ENCODE measurements at places on chromosomes 5 and 9. TPM values are rescaled to one million over a fixed set of nuclear protein-coding genes. Genes with fewer than 3 reads are reported as not detected.

DNA sequence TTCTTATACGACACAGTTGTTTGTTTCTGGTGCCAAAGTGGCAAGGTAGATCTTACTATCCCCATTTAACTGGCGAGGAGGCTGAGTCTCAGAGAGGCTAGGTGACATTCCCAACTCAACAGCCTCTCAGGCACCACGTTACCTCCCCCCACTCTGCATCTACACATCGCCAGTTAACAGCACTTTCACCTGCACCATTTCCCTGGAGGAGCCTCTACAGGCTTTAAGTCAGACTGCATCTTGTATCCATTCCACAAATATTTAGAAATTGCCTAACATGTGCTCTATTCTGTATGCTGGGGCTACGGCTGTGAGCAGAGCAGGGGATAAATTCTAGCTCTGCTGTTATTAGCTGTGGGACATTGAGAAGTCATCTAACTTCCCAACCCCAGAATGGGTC, 168.6 kb downstream of the INSYN2B start:
- no peak for DNase-seq

Gene CCL27
- total RNA-seq = not detected

GRCh38 chr5:34511481-34511880, 144.6 kb upstream of the RAI14 start:
- DNase-seq = no peak

DNA sequence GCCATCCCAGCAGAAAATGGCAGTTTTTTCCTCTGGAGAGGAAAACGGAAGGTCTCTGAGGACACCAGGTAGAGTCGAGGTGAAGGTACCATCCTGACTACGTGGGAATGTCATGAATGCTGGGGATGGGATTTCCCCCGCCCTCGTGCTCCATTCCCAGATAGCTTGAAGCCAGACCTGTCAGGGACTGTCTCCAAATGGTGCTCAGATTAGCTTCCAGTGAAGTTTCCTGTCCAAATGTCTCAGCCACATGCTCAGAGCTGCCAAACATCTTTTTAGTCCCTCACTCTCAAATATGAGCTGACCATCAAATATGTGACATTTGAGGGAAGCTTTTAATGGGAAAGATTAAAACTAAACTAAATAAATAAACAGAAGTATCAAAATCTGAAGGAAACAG, 7.6 kb upstream of the ANKRD34B start:
- no peak for DNase-seq

DNA sequence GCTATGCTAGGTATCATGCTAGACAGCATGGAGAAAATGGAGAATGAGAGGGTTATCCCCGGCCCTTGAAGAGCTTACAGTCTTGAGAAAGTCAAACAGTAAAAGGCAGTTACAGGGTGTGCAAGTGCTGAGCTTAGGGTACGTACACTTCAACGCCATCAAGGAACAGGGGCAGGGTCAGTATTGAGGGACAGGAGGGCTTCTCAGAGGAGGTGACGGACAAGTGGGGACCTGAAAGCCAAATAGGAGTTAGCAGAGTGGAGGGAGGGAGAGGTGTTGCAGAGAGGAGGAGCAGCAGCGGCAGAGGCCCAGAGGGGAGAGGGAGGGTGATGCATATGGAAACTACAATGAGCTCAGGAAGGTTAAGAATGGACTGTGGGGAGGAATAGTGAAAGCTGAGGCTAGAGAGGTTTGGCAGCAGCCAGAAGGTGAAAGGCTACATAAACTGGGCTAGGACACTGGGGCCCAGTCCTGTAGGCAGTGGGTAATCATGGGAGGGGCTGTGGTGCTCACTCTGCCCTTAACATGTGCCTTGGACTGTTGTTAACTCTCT, 88.0 kb downstream of the NRG2 start:
- DNase-seq = no peak

Gene SLC6A3
- total RNA-seq = not detected

DNA sequence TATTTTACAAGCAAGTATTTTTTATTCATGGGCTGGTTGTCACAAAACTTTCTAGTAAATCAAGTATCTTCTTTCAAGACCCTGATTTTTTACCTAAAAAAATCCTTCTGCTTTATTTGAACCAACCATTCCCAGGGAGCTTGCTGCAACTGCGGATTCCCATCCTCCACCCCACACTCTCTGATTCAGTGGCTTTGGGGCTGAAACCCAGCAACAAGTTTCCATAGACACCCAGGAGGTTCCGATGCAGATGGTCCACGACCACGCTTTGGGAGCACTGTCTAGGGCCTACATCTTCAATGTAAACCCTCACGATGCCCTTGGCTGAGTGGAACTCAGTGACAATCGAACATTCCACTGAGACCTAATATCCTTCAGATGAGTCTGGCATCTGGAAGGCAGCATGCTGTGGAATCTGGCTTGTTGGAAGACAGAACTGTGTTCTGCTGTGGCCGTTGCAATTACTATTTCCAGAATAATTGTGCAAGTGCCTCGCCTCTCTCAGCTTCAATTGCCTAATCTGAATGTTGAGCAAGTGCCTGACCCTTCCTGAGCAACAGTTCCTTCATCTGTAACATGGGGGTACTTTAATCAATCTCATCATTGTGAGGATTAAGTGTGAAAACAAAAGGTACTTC, 105.1 kb downstream of the INSYN2B start:
- peak; percentile 10 for DNase-seq

Gene TMEM174
- not detected for total RNA-seq

DNA sequence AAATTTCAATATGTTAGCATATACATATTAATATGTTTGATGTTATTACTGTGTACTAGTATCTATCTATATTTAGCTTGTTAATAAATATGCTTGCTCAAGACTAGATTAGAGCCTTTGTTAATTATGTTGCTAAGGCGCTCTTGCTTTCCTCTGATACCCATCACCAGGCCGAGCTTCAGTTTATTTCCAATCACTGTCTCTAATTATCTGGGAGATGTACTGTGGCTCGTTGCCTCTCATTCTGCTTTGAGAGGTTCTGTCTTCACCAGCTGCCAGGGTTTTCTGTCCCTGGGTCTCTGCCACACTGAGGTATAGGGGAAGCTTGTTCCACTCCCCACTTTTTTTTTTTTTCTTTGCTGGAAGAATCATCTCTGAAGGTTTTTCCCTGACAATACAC, 21.0 kb upstream of the TAF11L2 start:
- no peak for DNase-seq

Gene NUTM2F
- not detected for total RNA-seq

Gene PCDHGC4
- total RNA-seq = 0.69 TPM

- no peak for DNase-seq
Observed at GRCh38 chr5:166540156-166540555, 1751.3 kb upstream of the WWC1 start.

GRCh38 chr5:95862671-95863382, 40.3 kb upstream of the GLRX start:
- no peak for DNase-seq

DNA sequence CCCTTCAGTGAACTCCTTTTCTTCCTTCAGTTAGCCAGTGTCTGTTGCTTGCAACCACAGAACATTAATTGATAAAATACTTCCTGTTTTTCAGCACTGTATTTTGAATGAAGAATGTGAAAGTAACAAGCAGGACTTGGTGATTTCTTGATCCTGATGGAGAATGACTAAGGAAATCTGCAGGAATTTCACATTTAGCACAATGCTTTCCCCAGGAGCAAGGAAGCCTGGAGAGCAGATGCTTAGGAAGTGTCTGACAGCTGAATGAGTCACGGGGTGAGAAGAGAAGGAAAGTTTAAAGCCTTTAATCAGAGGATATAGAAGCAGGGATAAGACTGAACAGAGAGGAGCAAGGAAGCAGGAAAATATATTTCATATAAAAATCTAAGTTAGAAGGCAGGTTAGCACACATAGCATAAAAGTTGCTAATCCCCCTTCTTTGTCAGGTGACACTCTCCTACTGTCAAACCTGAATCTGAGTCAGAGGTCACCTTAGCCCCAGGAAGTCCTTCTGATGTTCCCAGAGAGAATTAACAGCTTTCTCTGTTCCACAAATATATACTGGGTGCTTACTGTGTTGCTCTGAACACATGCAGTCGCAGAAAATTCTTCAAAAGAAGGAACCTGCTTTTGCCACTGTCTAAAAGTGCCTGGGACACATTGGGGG, 59.7 kb downstream of the GNA14 start:
- DNase-seq = peak; percentile 94

Gene HOMER1
- total RNA-seq = 7.8 TPM

Gene PHF2
- total RNA-seq = 16.7 TPM

Gene ENTREP1
- not detected for total RNA-seq

Measured in LHCN-M2 (cell line).